ENCODE measurements at places on chromosomes 16 and 17.

GRCh38 chr17:77606146-77606864, 352.2 kb upstream of the TNRC6C start:
- DNase-seq, result no peak

DNA sequence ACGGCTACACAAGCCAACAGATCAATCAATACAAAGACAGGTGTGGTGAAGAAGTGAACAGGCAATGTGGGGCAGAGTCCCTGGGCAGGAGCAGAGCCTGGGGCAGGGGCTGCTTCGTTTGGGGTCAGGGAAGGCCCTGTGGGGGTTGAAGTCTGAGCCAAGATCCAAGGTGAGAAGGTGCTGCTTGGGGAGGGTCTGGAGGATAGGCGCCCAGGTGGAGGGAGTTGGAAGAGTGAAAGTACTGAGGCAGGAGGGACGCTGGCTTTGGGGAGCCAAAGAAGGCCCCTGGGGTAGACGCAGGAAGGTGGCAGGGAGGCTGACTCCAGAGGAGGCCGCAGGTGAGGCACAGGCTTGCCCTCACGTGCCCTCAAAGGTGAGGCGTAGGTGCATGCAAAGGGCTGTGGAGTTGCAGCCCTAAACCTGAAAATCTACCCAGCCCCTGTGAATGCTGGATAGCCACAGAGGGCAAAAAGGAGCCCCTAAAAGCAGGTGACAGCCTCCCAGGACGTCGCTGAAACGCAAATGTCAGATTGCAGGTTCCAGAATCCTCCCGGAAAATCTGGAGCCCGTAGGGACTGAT, 33.3 kb downstream of the WFDC1 start:
- no peak for DNase-seq

DNA sequence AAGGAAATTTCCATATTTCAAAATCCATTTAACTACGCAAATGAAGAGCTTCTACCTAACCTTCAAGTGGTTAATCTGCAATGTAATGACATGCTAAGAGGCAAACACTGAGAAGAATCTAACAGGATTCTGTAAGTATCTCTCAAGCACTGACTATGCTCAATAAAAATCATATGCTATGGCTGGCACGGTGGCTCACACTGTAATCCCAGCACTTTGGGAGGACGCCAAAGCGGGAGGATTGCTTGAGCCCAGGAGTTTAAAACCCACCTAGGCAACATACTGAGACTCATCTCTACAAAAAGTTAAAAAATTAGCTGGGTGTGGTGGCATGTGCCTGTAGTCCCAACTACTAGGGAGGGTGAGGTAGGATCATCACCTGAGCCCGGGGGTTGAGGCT, 32.7 kb downstream of the GNA13 start:
- no peak for DNase-seq

DNA sequence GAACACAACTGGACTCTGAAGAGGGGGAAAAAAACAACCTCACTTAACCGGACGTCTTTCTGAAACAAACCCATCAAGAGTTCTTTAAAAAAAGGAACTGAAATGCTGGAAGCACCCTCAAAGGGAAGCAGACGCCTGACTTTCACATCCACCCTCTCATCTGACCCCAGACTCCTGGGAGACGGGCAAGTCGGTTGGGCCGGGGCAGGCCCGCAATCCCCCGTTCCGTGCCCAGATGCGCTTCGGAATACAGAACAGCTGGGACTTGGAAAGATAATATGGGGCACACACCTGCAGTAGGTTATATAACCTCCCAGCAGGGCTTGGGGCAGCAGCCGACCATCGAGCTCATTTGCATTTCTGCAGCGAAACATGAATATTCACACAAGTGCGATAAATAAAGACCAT, 3.7 kb downstream of the ARHGAP27 start:
- DNase-seq, result peak; percentile 24

GRCh38 chr16:73354434-73354833, 306.5 kb upstream of the ZFHX3 start:
- DNase-seq, result no peak

- DNase-seq, result no peak
Observed at GRCh38 chr16:77434022-77434529, 758 bp downstream of the ADAMTS18 start.

- DNase-seq, result peak; percentile 60
Observed at GRCh38 chr17:44376124-44376523, 12.5 kb upstream of the FAM171A2 start.

Measured in activated T-cell treated with anti-CD3 and anti-CD28 coated beads, Interleukin-2, amount 50 U/mL, for 48 hours (primary cell).